ENCODE measurements at places on chromosomes 11 and 22. TPM values are rescaled to one million over a fixed set of nuclear protein-coding genes. Genes with fewer than 3 reads are reported as not detected.
A peak's percentile ranks its signal among the peaks of the same experiment; 100 is the strongest.

Gene MS4A6A
- 111 TPM for total RNA-seq

- H3K36me3 ChIP-seq: no peaks in the 10 kb centered on the region
- no peaks in the 10 kb centered on the region for H3K27me3 ChIP-seq
- no peak for DNase-seq
Measured at GRCh38 chr22:44860311-44860710, 107.9 kb downstream of the ARHGAP8 start.

DNA sequence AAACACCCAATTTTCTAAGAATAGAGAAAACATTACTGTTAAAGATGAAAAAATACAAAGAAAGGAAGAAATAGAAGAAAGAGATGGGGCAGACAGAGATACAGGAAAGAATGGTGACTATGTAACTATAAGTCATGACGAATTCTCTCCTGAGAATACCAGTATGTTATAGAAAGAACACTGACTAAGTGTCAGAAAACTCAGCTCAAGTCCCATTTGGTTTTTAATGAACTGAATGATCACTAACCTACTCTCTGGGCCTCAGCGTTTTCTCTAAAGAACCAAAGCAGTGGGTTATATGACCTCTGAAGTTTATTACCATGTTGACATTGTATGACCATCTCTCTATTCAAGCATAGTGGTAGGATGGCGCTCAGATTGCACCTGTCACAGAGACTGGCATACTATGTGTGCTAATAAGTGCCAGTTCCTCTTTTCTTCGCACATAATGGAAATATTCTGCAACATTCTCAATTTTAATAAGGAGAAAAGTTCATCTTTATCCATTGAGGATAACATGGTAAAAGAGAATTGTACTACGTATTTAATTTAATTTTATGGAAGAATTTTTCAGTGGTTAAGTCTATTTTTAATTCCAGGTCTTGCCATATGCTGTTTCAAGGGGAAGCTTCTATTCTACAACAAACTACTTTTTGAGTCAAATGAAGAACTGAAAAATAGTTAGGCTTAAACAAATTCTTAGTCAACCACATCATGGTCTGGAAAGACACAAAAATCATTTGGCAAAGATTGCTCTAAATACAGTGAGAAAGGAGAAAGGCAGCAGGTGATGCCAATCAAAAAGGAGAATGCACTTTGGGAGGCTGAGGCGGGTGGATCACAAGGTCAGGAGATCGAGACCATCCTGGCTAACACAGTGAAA is 25.0 kb upstream of the EED start:
- H3K4me1 ChIP-seq: no peaks in the 10 kb centered on the region
- no peak overlapping the region for H3K27ac ChIP-seq
- no peak for DNase-seq
- no peak overlapping the region for H3K4me3 ChIP-seq
- no peaks in the 10 kb centered on the region for H3K36me3 ChIP-seq

- DNase-seq: no peak
- H3K36me3 ChIP-seq: no peaks in the 10 kb centered on the region
- H3K4me1 ChIP-seq: no peaks in the 10 kb centered on the region
- no peak overlapping the region for H3K27ac ChIP-seq
Measured at GRCh38 chr11:60314635-60315321, 12.3 kb upstream of the MS4A6E start.

DNA sequence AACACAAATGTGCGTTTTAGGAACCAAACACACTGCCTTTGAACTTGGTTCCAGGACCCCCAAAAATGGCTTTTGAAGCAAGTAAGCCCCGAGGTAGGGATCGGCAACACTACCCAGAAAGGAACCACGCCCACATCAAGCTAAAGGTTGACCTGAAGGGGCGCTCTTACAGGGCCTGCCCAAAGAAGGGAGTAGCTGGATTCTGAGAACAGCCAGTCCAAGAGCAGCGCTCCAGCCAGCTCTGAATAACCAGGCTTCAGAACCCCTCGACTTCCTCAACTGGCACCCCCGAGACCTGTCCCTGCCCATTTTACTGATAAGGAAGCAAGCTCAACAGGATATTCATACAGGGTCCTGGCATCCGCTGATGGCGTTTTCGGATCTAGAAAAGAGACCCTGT is 18.9 kb upstream of the MOB2 start:
- DNase-seq: no peak
- peaks cover 87% of the 10 kb centered on the region for H3K4me1 ChIP-seq
- H3K27ac ChIP-seq: no peak overlapping the region

DNA sequence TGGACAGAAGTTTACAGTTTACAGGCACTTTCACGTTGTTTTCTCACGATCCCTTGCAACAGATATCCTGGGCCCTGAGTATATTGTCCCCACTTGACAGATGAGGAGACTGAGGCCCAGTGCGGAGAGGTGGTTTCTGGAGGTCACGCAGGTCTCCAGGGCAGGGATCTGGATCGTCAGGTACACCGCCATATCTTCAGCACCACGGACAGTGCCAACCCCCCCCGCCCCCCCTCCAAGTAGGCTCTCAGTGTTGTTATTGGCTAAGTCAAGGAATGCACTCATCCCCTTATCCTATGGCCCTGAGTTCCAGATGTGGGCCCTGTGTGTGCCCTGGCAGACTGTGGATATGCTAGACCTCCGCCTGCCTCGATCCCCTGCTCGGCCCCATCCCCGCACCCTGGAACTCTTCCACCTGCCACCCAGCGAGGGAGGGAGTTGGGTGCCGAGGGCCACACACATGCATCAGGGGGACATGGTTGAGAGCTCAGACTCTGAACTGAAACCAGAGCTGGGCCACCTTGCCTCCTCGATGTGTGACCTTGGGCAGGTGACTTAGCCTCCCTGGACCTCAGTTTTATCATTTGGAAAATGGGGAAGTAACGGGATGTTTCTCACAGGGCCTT is 37.5 kb downstream of the MPPED1 start:
- H3K27me3 ChIP-seq: no peaks in the 10 kb centered on the region
- no peak overlapping the region for H3K27ac ChIP-seq
- H3K36me3 ChIP-seq: no peaks in the 10 kb centered on the region

Gene RGL4
- total RNA-seq: not detected

GRCh38 chr11:33651555-33651954 is 49.1 kb downstream of the C11orf91 start:
- H3K4me3 ChIP-seq: no peak overlapping the region
- DNase-seq: no peak
- peaks cover 10% of the 10 kb centered on the region for H3K4me1 ChIP-seq
- H3K27ac ChIP-seq: no peak overlapping the region

GRCh38 chr11:10543782-10544181 is 2.8 kb upstream of the RNF141 start:
- no peaks in the 10 kb centered on the region for H3K36me3 ChIP-seq
- H3K27me3 ChIP-seq: no peaks in the 10 kb centered on the region
- H3K4me1 ChIP-seq: peaks cover 12% of the 10 kb centered on the region
- H3K4me3 ChIP-seq: no peak overlapping the region
- no peak overlapping the region for H3K27ac ChIP-seq

DNA sequence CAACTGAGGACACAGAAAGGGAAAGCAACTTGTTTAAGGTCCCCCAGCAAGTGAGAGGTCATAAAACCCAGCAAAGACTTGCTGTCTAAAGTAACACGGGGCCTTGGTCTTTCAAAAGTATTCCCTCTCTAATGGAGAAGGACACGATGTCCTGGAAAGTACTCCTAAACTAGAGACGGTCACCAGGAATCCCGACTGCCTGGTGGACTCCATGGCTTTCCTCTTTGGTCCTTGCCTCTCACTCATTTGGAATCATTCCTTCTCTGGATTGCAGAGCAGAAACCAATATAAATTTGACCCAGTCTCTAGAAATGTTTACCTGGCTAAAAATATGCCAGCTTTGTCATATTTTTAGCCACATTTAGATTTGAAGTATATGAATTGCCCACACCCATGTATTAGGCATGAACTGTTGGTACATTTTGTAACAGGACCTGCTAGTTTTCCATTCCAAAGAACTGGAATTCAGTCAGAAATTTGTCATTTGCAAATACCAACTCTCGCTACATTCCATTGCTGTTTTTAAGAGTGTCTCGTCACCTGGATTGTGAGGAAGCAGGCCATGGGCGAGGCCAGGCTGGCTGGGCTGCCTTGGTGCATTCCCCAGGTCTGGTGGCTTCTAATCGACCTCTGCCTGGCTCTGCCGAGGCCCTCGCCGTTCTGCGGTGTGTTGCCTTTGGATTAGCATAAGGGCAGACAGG is 12.9 kb downstream of the NAV2 start:
- peaks cover 12% of the 10 kb centered on the region for H3K36me3 ChIP-seq
- H3K4me3 ChIP-seq: peak overlapping the region; percentile 42
- peaks cover 97% of the 10 kb centered on the region for H3K4me1 ChIP-seq
- peak; percentile 44 for DNase-seq

- no peaks in the 10 kb centered on the region for H3K4me1 ChIP-seq
- H3K27me3 ChIP-seq: no peaks in the 10 kb centered on the region
- H3K27ac ChIP-seq: no peak overlapping the region
- no peak for DNase-seq
- no peaks in the 10 kb centered on the region for H3K36me3 ChIP-seq
Measured at GRCh38 chr11:23897453-23898286, 599.2 kb upstream of the LUZP2 start.

DNA sequence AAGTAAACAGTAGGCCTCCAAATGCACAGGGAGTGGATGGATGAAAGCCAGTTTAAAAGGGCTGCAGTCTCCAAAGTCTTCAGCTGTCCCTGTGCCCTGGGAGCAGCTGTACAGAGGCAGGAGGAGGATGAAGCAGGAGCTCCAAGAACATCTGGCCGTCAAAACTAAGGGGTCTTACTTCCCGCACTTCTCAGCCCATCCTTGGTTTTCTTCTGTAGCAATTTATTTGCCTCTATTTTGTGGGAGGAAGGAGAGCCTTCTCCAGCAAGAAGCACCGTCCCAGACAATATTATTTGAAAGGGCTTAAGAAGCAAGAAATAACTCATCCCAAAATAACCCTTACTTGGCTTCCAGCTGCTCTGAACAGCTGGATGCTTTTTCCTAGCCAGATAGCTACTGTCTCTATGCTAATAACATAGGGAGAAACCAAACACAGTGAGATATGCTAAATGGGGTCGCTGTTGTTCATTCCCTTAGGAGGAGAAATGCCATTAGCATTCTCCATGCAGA is 133.2 kb downstream of the SPATA19 start:
- H3K4me1 ChIP-seq: no peaks in the 10 kb centered on the region
- H3K4me3 ChIP-seq: no peak overlapping the region
- H3K36me3 ChIP-seq: no peaks in the 10 kb centered on the region
- no peak overlapping the region for H3K27ac ChIP-seq
- DNase-seq: no peak

GRCh38 chr22:44738347-44738715 is 14.0 kb upstream of the ARHGAP8 start:
- H3K36me3 ChIP-seq: no peaks in the 10 kb centered on the region
- DNase-seq: no peak
- no peaks in the 10 kb centered on the region for H3K27me3 ChIP-seq
- H3K4me1 ChIP-seq: no peaks in the 10 kb centered on the region
